Eye (tissue), 1 donor: ENCODE measurements at places on chromosomes 6 and 20.

DNA sequence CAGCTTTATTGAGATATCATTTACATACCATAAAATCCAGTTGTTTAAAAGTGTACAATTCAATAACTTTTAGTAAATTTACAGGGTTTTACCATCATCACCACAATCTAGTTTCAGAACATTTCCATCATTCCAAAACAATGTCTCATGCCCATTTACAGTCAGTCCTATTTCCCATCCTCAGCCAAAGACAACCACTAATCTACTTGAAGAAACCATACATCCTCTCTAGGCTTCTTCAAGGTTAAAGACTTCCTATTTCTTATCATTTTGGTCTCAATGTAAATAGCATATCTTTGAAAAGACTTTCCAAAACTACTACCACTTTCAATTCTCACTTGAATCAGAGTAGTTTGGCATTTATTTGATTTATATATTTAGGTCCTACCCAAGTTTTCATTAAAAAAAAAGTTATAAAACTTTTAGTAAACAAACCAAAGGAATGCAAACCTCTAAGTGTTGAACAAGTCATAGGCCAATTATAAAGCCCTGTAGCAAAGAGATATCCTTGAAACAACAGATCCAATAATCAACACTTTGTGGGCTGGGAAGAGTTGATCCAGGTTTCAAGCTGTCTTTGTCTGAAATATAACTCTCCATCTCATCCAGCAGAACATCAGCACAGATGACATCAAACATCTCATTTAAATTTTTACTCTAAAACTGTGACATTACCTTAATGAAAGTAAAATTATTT lies 211.3 kb upstream of the RUNX2 start:
- no peak for DNase-seq

DNA sequence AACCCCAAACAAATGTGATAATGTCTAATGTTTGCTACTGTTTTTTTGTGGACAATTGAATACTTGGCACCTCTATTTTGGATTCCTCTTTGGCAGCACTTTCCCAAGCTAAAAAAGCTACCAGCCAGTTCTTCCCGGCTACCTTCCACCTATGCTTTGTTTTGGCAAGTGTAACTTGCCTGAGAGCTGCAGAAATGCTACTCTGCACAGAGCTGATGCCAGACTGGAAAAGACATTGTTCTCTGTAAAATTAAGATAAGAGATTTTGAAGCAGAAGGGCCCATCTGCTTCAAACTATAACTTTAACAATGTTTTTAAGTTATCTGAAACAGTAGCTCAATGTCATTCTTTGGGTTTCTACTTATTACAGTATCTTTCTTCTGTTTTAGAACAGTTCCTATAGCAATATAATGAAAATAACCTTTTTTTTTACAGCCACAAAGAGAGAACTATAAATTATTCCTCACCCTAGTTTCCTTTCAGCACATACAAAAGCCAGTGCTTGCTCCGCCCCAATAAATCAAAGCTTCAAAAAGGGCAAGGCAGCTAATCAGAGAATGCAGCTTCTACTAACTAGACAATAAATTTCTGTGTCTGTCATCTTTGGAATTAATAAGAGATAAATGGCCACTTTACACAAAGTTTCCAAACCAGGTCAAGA lies 183.1 kb downstream of the UBE3D start:
- DNase-seq: peak; percentile 27

GRCh38 chr6:21666201-21666691 lies 72.7 kb downstream of the SOX4 start:
- peak; percentile 81 for DNase-seq

DNA sequence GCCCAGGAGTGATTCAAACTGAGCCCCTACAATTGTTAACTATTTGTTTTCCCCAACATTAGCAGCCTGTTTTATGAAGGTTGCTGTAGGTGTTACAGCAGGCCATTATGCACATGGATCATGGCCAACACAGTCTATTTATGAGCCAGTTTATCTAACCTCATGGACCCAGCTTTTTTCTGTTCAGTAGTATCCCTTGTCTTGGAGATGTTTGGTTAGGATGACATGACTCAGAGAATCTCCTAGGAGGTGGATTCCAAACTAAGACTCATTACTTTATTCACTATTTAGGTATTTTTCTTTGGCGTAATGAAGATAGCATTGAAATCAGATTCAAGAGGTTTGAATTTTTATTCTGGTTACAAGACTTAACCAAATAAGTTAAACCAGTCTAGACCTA lies 62.8 kb upstream of the TFB1M start:
- no peak for DNase-seq

DNA sequence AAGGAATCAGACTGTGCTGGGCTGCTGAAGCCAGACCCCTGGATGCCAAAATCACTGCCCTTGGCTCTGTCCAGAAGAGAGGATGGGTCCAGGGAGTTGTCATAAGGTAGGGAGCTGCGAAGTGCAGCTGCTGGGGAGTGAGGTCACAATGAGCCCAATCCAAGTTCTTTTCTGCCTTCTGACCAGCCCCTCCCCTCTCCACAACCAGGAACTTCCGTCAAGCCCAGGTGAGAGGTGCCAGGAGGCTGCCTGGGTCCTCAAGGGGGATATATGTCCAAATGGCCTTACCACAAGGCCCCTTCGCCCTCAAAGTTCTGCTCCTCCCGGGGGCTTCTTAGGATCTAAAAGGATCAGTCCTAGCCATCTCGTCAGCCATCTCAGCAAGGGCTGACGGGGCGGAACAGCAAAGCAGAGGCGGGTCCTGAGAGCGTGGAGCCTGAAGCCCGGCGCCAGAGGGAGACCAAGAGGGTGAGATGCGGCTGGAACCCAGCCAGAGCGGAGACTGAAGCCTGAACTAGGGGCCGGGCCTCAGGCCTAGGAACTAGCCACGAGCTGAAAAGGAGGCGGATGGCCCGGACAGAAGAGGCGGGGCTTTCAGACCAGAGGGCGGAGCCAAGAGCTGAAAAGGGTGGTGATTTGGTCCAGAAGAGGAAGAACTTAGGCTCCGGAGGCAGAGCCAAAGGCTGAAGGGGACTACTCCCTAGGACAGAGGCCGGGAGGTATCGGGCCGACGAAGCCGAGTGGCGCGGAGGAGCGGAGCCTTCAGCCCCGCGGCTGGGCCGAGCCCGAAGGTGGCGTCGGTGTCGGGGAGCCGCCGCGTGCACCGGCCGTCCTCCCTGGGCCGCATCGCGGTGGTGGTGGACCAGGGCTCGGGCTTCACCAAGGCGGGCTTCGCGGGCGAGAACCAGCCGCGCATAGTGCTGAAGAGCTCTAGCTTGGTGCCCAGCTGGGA lies at the start of gene ACTL10:
TSS of gene ACTL10 (plus strand) at position 651 of the 952 bp plus-strand sequence. CDS start 555 bp downstream, outside the sequence.
- peak; percentile 97 for DNase-seq

GRCh38 chr6:157358287-157358686 lies 22.7 kb upstream of the ZDHHC14 start:
- DNase-seq: no peak
